Stimulated activated CD8-positive, alpha-beta memory T cell treated with anti-CD3 and anti-CD28 coated beads, Interleukin-15, amount 100 ng/mL, for 1 hour (primary cell): ENCODE measurements at places on chromosomes 1 and 21.

GRCh38 chr1:87513255-87513654, 184.6 kb downstream of the LMO4 start:
- DNase-seq, result no peak

- no peak for DNase-seq
These were observed 21.0 kb upstream of the SPATA6 start for GRCh38 chr1:48493041-48493440.

DNA sequence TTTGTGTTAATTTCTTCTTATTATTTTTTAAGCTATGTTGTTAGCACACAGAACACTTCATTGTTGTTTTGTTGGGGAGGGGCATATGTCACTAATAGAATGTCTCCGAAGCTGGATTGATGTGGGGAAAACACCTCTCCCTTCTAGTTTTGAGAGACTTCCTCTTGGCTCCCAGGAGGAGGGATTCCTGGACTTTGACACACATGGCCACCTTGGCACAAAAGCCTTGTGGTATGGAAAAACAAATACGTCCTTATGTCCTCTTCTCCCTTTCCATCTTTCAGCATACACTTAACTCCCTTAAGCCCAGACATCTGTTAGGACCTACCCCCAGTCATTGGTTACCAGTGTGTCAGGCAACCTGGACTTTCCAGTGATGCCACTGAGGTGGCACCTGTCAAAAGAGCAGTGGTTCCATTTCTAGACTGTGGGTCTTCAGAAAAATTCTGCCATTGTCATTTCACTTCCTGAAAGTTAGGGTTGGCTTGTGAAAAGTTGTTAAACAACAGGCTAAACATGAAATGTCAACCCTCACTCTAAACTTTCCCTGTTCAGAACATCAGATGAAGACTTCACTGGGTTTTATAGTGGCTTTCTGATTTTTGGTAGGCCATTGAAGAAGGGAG, 12.5 kb upstream of the ABCB10 start:
- DNase-seq, result no peak

DNA sequence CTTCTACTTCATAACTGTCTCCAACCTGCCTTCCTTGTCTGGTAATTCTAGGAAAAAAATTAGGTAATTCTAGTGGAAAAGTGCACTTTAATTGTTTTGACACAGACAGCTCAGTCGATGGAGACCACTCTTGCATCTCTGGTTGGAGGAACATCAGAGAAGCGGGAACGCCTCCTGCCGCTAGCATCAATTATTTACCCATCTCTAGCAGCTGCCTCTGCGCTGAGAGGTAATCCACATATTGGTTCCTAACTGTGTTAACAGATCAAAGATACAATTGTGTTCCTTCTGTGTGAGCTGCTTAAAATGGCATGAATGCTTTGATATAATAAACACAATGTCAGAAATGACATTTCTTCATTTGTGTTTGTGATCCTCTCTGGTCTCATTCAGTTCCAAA, 33.3 kb downstream of the C2CD2 start:
- DNase-seq, result no peak

GRCh38 chr1:239944666-239945065, 147.0 kb upstream of the FMN2 start:
- no peak for DNase-seq

DNA sequence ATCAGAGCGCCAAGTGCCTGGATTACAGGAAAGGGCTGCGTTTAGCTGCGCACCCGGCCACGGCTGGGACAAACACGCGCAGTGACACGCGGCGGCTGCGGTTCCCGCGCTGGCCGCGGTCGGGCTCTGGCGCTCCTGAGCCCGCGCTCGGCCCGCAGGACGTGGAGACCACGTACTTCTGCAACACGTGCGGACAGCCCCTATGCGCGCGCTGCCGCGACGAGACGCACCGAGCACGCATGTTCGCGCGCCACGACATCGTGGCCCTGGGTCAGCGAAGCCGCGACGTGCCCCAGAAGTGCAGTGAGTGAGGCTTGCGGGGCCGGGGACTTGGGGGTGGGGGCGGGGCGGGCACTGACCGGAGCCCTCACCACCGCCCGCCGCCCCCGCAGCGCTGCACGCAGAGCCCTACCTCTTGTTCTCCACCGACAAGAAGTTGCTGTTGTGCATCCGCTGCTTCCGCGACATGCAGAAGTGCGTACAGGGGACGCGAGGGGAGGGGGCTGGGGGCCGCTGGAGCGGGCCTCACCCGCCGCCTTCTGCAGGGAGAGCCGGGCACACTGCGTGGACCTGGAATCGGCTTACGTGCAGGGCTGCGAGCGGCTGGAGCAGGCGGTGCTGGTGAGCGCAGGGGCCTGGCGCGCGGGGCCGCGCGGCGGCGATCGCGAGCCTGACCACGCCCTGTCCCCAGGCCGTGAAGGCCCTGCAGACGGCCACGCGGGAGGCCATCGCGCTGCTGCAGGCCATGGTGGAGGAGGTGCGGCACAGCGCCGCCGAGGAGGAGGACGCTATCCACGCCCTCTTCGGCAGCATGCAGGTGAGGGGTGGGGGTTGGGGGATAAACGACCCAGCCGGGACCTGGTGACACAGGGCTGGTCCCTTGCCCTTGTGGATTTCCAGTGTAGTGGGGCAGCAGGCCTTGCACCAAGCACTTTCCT, 3.1 kb downstream of the RNF207 start:
- no peak for DNase-seq
